Smooth muscle cell of trachea (primary cell): ENCODE measurements at places on chromosomes 7 and 10. TPM values are rescaled to one million over a fixed set of nuclear protein-coding genes. Genes with fewer than 3 reads are reported as not detected.

Gene TBC1D12
- 17.0 and 19.8 TPM in 2 replicates for total RNA-seq

Gene ATRNL1
- 0.66 and 1.5 TPM in 2 replicates for total RNA-seq

Gene MPP7
- total RNA-seq: under 0.01 and 0.29 TPM in 2 replicates

Gene SMO
- 3.2 and 17.4 TPM in 2 replicates for total RNA-seq

Gene ANKRD1
- 0.17 and 2.6 TPM in 2 replicates for total RNA-seq

Gene TUBB8
- 0.15 TPM in 1 of 2 replicates, not detected in the other for total RNA-seq

Gene CABCOCO1
- total RNA-seq: 0.33 and 1.7 TPM in 2 replicates
